Smooth muscle cell of the umbilical artery (primary cell): ENCODE measurements at places on chromosomes 6 and 20. TPM values are rescaled to one million over a fixed set of nuclear protein-coding genes. Genes with fewer than 3 reads are reported as not detected.

The OR2J3 gene
- not detected in 2 replicates for total RNA-seq

The C20orf204 gene
- 0.88 and 0.89 TPM in 2 replicates for total RNA-seq

The BPIFB1 gene
- total RNA-seq: not detected in 2 replicates

The TNFAIP3 gene
- total RNA-seq: 85.5 and 117 TPM in 2 replicates

The AKIRIN2 gene
- total RNA-seq: 17.2 and 19.7 TPM in 2 replicates

The TP53TG5 gene
- not detected in 2 replicates for total RNA-seq

The CASS4 gene
- under 0.01 and 0.14 TPM in 2 replicates for total RNA-seq

The CD93 gene
- total RNA-seq: 0.69 and 0.89 TPM in 2 replicates

The FOXQ1 gene
- total RNA-seq: 0.05 TPM in 1 of 2 replicates, not detected in the other

The EFCAB8 gene
- total RNA-seq: under 0.01 and 0.97 TPM in 2 replicates

The NMBR gene
- not detected in 2 replicates for total RNA-seq

The MYB gene
- 0.89 and 4.0 TPM in 2 replicates for total RNA-seq

The MUC22 gene
- not detected in 2 replicates for total RNA-seq

The BEND3 gene
- total RNA-seq: 1.2 and 5.5 TPM in 2 replicates
